Right ventricle myocardium superior (tissue), 1 donor: ENCODE measurements at places on chromosomes 6 and 20. TPM values are rescaled to one million over a fixed set of nuclear protein-coding genes. Genes with fewer than 3 reads are reported as not detected.

DNA sequence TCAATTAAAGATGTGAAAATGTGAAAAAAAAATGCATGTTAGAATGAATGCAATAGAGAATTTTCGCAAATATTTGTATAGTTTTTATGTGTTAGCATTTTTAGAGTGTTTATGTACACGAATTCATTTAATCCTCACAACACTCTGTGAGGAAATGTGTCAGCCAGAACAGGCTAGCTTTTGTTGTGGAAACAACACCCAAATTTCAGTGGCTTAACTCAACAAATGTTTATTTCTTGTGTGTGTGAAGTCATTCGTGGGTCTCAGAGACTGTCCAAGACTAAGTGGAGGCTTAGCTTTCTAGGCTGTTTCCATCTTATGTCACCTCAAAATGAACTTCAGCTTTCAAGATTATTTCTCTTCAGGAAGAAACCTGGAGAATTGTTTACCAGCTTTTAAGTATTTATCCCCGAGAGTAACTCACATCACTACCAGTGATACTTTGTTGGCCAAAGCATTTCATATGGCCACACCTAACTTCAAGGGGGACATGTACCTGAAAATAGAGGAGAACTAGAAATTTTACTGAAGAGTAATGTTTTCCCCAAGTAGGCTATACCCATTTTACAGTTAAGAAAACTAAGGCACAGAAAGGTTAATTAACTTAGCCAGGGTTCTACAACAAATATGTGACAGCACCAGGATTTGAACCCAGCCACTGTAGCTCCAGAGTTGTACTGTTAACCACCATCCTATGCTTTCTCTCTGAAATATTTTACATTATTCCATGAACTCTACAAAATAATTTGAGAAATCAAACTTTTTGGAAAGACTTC, 306.1 kb downstream of the QKI start:
- DNase-seq, result no peak

- DNase-seq, result no peak
Observed at GRCh38 chr6:96836631-96837080, 621 bp downstream of the GPR63 start.

- no peak for DNase-seq
Observed at GRCh38 chr20:10652660-10653261, 21.0 kb downstream of the JAG1 start.

DNA sequence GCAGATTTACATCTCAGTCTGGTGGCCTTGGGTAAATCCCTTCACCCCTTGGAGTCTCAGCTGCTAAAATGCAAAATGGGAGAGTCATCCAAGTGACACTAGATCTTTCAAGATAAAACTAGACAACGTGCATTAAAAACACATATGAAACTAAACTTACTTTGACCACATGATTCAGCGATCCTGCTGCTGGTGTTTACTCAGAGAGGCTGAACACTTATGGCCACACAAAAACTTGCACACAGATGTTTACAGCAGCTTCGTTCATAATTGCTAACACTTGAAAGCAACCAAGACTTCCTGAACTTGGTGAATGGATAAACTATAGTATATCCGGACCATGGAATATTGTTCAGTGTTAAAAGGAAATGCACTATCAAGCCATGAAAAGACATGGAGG, 55.3 kb upstream of the GPR6 start:
- no peak for DNase-seq

DNA sequence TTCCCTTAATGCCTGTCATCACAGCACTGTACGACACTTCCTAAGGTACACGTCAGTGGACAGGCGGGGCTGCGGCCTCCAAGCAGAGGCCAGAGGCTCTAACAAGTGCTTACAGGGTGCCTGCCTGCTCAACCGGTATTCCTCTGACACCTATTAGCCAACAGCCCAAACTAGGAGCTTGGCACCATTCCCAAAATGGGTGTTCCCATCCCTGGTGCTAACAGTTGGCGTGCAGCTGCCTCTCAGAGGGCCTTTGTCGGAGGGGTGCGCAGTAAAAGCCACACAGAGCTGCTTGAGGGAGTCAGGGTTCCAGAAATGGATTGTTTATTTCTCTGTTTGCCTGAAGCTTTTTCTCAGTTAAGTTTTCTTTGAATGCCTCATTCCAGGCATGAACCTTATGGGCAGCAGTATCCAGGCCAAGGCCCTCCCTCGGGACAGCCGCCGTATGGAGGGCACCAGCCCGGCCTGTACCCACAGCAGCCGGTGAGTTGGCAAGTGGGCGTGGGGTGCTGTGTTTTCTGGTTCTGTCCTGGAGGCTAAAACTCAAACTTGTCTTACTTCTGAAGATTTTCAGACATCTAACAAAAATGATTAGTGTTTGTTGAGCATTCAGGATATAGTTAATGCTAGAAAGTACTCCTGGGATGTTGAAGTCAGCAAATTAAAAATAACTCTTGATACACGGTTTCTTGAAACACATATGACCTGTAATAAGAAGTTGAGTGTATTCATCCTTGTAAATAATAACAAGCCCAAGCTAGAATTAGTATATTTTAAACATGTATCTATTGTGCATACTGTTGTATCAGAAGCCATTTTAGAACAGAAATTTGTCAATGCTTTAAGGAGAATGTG, 124.7 kb downstream of the TMEM242 start:
- peak; percentile 65 for DNase-seq

DNA sequence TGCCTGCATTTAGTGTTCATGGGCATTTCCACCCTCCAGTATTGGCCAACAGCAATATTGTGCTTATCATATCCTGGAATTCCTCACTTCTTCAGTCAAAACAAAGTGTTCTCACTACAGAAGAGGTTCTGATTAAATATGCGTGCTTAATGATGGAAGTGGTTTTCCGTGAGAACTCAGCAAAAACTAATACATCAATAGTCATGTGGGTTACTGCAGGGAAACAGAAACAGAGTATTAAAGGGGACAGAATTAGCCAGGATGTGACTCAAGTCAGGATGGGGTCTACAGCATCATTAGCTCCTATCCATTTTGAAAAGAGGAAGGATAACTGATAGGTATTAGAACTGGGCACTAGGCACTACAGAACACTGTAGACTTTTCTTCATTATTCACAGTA, 384.6 kb downstream of the CDKAL1 start:
- no peak for DNase-seq

DNA sequence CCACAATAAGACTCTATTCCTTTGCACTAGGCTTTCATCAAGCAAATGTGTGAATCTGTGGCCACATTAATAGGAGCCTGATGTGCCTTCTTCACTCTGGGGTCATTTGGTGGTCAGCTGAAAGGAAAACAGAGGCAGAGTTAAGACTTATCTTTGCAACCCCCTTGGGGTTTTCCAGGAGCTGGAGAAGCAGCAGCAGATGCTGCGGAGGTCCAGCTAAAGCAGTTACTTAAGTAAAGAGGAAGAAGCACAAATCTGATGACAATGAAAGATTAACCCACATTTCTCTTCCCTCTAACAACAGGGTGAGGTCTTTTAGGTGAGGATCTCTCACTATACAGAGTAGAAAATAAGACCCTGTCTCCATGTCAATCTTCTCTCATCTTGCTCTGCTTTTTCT, 45.4 kb upstream of the QKI start:
- no peak for DNase-seq

Gene BPI
- 0.11 TPM for total RNA-seq

Gene LY86
- total RNA-seq, result 0.89 TPM

DNA sequence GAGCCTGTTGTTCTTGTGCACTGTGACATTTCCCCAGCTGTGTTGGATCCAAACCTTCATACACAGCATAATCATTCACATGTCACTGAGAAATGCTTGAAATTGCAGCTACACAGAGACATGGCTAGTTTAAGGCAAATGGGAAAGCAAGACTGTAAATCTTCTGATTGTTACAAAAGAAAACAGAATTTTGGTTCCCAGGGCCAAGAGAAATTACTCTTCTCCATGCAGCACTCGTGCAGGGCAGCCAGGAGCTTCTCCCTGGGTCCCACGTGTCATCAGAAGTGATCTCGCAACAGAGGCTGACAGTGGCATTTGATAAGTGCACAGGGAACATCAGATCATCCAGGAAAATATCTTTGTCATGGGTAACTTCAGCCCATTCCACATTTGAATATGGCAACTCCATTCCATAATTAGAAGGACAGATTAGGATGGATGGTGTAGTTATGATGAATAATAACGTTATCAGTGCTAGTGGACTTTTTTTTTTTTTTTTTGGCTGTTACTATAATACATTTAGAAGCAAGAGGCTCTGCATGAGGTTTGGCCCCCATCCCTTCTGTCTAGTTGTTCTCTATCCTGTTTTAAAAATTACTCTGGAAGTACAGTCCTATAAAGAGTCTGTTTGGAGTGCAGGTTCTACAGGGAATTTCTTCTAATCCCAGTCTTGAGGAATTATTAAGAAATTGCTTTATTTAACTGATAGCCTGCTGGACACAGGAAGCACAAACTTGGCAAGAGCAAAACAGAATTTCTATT, 571.0 kb upstream of the NOX3 start:
- no peak for DNase-seq

Gene NNAT
- not detected for total RNA-seq

DNA sequence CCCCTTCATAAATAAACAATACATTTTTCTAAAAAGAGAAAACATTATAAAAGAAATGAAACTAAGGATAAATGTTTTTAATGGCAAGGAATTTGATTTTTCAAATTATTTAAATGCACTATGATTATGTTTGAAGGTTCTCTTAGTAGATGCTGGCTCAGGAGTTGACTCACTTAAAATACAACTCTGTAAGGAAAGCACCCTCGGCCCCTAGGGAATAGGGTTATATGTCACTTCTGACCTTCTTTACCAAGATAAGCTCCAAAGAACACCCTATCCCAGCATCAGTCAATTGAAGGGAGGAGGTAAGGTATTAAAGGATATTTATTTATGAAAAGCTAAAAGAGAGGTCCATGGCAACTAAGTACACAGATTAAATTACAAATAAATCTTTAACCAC, 6.8 kb downstream of the SNAP91 start:
- DNase-seq, result no peak

DNA sequence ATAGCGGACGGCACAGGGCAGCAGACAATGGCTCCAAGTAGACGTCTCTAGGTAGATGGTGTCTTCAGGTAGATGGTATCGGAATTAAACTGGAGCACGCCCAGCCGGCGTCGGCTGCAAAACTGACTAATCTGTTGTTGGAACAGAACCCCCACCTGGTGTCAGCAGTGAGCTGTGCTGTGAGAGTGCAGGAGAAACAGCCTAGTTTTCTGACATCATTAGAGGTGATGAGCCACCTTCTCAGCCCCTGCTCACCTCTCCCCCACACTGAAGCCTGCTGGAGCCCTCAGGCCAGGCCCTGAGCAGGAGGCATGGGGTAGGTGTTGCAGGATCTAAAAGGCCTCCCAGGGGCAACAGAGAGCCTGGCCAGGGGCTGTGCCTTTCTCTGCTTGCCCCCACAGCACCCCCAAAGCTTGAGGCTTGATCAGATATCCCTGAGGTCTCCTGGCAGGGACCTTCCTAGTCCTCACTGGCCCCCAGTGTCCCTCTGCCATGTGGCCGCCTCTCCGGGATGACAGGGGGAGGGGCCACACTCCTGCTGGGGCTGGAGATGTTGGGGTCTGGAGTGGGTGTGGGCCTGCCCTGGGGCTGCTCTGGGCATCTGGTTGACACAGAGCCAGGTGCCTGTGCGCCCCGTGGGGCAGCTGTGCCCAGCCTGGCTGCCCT, 6.9 kb upstream of the HELZ2 start:
- DNase-seq, result no peak

Gene IL17A
- not detected for total RNA-seq

Gene FARS2
- total RNA-seq, result 20.8 TPM

DNA sequence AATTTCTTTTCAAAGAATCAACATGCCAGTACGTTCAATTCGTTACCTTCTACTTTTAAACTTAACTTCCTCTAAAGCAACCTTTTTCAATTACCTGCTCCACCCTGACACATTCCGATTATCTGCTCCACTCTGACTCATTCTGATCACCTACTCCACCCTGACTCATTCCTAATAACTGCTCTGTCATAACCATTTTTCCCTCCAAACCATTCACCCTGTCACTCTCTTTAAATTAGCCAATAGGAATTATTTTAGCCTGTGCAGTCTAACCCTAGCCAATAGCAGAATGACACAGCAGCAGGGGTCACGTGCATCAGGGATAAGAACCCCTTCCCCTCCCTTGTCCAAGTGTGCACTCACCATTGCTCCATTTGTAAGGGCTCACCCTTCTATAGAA, 557.4 kb upstream of the EYS start:
- no peak for DNase-seq

Gene SNAP25
- total RNA-seq, result not detected

Gene TGM3
- not detected for total RNA-seq

Gene PLN
- 2,342 TPM for total RNA-seq

GRCh38 chr6:4466261-4466660, 309.9 kb upstream of the CDYL start:
- DNase-seq, result no peak

Gene PARD6B
- total RNA-seq, result 4.7 TPM

DNA sequence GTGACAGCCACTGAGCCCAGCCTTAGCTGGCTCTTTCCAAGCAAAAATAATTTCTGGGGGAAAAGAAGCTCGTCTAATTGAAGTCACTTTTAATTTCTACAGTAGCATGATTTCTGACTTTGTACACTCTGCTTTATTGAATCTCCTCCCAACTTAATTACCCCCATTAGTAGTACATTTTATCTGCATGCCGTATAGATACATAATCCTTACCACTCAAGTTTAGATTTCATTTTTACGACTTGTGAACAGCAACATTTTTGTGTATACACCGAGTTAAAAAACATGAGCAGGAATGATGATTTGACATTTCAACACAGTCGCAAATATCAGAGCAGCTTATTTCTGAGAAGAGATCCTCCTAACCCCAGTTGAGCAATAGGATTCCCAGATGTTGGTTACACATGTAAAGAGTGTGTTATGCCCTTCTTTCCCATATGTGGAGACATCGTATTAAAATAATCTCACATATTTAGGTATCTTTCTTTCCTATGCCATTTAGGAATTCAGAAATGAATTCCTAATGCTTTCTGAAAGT, 127.3 kb upstream of the MTHFD1L start:
- no peak for DNase-seq

Gene BMP6
- total RNA-seq, result 2.6 TPM

DNA sequence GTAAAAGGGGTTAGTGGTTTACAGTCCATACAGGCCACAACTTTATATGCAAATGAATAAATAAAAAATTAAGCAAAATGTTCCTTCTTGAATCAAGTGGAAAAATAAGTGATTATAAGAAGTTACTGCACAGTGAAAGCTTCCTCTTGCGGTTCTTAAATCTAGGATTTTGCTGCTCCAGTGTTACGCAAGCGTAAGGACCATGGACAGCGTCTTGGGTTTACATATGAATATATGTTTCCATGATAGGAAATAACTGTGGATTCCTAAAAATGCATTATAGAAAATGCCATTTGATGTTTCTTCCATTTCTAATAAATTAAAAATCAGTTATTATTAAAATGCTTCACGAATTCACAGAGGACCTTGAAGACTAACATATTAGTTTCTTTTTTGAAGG, 176.6 kb upstream of the POU3F2 start:
- DNase-seq, result no peak

Gene SAPCD1
- total RNA-seq, result 0.86 TPM

Gene F13A1
- 136 TPM for total RNA-seq
